GM18507 (cell line): ENCODE measurements at places on chromosomes 6 and 20.

DNA sequence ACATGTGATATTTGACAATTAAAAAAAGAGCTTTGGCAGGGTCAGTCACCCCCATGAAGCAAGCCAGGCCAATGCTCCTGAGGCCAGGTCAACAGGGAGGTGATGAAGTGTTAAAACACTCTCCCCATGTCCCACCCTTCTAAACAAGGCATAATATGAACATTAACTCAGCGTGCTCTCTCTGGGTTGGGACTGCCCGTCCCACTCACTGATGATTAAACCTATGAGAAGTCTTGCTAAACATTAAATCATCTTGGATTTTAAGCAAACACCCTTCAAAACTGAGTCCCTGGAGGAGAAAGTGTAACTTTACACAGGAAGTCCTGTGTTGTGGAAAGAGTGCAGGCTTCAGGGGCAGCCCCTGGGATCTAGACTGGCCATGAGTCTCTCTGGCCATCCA lies 558.5 kb downstream of the CD83 start:
- no peak for DNase-seq

DNA sequence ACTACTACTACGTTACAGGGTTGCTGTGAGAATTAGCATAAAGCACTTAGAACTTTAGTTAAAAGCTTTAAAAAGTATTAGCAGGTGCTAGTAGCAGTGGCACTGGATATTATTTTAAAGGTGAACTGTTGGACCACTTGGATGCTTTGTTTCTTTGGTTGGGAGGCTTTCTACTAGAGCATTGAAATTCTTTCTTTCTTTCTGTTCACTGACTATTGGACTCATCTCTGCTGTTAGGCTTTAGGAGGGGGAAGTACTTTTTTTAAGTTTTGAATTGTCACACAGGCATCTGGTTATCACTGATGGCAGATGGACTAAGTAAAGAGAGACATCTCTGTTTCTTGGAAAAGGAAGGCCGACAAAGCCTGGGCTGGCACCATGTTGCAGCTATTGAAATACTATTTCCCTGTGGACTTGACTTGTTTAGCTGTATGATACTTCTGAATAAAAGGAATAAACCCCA lies 4.8 kb downstream of the TBPL1 start:
- DNase-seq, result no peak

GRCh38 chr6:166379800-166380199 lies 2.9 kb downstream of the MPC1 start:
- no peak for DNase-seq

GRCh38 chr20:4192378-4193068 lies 177.2 kb upstream of the RNF24 start:
- DNase-seq, result no peak

DNA sequence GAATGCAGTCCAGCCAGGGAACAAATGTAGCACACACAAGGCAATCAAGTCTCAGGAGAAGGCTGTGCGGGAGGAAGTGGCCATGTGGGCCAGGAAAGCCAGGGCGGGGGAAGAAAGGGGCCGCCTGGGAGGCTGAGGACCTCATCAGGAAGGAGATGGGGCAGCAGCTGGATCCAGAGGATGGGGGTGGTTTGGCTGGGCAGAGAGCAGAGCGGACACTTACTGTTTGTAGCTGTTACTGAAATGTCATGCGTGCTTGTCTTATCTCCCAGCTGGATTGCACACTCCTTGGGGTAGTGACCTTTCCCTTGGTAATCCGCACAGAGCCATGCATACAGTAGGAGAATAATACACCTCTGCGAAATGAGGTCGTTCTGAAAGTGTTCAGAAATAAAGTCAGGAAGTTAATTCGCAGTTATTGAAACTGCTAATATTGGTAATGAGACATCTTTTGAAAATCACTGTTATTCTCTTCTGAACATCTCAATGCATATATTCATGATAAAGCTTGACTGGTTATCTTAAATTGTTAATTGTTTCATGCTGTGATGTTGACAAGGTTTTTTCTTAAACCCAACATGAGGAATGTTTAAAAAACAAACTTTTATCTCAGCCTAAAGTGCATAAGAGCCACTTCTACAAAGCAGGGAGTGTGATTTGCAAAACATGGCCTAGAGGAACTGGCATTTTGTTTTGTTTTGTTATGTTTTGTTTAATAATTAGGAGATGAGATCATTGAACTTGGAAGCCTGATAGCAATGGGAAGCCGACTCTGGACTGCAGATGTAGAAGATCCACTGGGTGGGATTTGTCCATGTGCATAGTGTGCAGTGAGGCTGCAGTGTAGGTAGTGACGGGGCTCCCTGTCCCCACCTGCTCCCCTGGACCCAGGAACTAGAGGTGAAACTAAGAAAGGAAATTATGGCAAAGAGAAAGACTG lies 18.0 kb upstream of the MAP3K4 start:
- no peak for DNase-seq

DNA sequence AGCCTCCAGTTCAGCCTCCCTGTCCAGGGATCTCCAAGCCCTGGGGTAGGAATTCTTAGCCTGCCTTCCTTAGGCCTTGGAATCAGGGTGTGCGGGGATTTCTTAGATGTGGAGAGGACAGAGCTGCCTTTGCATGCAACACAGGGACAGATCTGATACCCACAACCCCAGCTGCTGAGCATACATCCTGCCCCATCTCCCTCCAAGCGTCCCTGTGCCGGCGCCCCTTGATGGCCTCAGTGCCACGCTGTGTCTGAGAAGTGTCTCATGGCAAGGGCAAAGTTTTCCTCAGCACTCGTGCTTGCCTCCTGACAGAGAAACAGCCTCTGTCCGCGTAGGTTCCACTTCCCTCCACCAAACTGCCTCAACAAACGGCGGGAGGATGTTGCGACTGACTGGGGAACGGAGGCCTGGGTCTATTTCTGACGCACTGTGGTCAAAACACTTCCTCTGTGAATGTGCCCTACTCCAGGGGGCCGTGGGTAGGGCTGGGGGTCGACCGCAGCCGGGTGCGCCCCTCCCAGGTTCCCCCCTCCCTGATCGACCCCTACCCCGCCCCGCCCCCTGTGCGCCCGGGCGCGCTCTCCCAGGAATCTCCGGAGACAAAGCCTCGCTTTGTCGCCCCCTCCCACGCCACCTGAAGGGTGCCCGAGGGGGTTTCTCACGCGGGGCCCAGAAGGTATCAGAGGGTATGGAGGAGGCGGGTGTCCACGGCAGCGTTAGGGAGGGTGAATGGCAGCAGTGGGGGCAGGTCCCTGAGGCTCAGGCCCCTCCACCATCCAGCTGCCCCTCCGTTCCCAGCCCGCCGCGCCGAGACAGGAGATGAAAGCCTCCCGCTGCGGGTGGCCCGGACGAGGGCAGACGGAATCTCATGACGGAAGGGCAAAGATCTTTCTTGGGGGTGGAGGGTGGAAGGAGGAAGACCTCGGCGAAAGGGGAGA lies 806 bp downstream of the MICAL1 start:
- DNase-seq, result peak; percentile 37

DNA sequence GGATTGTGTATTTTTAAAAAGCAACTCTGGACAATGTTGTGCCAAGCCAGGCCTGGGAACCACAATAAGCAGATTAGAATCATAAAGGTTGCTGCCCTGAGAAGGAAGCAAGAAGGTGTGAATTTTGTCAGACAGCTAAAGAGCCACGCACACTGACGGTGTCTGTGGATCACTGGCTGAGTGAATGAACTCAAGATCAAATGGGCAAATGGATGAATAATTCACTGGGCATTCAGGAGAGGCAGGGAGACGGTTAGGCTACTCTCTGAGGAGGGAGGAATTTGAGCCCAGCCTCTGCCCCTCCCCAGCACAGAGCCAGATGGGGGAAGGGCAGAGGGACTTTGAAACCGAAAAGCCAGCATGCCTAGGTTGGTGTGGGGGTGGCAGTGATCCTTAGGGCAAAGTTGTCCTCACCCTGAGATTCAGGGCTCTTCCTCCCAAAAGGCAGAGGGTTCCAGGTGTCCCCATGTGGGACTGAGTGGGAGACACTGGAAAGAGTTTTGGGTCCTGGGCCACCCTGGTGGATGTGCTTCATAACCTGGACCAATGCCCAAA lies 19.5 kb upstream of the SLC22A7 start:
- no peak for DNase-seq

DNA sequence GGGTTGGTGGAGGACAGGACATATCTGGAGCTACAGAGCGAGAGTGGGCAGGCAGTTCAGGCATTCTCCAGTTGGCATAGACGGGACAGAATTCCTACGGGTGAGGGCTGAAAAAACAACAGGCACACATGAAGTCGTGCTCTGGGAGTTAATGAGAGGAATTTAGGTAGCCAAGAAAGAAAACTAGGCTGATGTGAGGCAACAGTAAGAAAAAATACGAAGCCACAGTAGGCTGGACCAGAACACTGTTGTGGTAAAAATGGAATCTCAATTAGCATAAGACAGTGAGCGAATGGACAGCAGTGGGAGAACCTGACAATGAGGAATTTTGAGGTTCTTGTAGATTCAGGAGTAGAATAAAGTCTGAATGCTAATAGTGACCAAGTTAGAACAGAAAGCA lies 488.1 kb upstream of the AGPAT4 start:
- no peak for DNase-seq

GRCh38 chr6:166389119-166389518 lies 6.4 kb upstream of the MPC1 start:
- no peak for DNase-seq

GRCh38 chr20:62693524-62693922 lies 15.1 kb upstream of the NTSR1 start:
- no peak for DNase-seq

- DNase-seq, result no peak
Measured at GRCh38 chr20:62787321-62787720, 9.0 kb upstream of the MRGBP start.

- DNase-seq, result peak; percentile 51
Measured at GRCh38 chr6:30828027-30828962, 56.0 kb upstream of the DDR1 start.
